ENCODE measurements at places on chromosomes 7 and 10. TPM values are rescaled to one million over a fixed set of nuclear protein-coding genes. Genes with fewer than 3 reads are reported as not detected.

TMEM213 gene
- 30.2 TPM for total RNA-seq

CCZ1 gene
- 85.2 TPM for total RNA-seq

RBM28 gene
- 35.2 TPM for total RNA-seq

MRC1 gene
- 67.8 TPM for total RNA-seq

YAE1 gene
- 19.7 TPM for total RNA-seq

LRIT1 gene
- total RNA-seq, result not detected

NPFFR1 gene
- total RNA-seq, result 0.09 TPM

CARD11 gene
- total RNA-seq, result 9.6 TPM

AUTS2 gene
- total RNA-seq, result 33.8 TPM

OLAH gene
- total RNA-seq, result 0.50 TPM

NACAD gene
- 4.2 TPM for total RNA-seq

SH2D4B gene
- 0.09 TPM for total RNA-seq

ST8SIA6 gene
- total RNA-seq, result 0.91 TPM

IFIT1B gene
- not detected for total RNA-seq

LSM8 gene
- 28.2 TPM for total RNA-seq

NKX6-2 gene
- total RNA-seq, result 2.5 TPM

UBE2H gene
- total RNA-seq, result 107 TPM

CAMK2B gene
- total RNA-seq, result 1.1 TPM

ITPRID1 gene
- total RNA-seq, result not detected

CPED1 gene
- total RNA-seq, result 16.9 TPM

ADAM22 gene
- 7.9 TPM for total RNA-seq

ARHGEF35 gene
- 22.1 TPM for total RNA-seq

RGR gene
- total RNA-seq, result not detected

NEURL1 gene
- total RNA-seq, result 1.2 TPM
